ENCODE measurements at places on chromosomes 3 and 15. TPM values are rescaled to one million over a fixed set of nuclear protein-coding genes. Genes with fewer than 3 reads are reported as not detected.

ACKR4 gene
- polyA plus RNA-seq: 0.02 TPM

FBXW12 gene
- not detected for polyA plus RNA-seq

MCF2L2 gene
- polyA plus RNA-seq: 0.26 TPM

MED12L gene
- polyA plus RNA-seq: 0.01 TPM

TNNC1 gene
- 0.15 TPM for polyA plus RNA-seq

FBLN2 gene
- 0.03 TPM for polyA plus RNA-seq

ARGFX gene
- not detected for polyA plus RNA-seq

LRTM1 gene
- polyA plus RNA-seq: not detected

ALAS1 gene
- polyA plus RNA-seq: 49.2 TPM
